ENCODE measurements at places on chromosomes 13 and 19.

DNA sequence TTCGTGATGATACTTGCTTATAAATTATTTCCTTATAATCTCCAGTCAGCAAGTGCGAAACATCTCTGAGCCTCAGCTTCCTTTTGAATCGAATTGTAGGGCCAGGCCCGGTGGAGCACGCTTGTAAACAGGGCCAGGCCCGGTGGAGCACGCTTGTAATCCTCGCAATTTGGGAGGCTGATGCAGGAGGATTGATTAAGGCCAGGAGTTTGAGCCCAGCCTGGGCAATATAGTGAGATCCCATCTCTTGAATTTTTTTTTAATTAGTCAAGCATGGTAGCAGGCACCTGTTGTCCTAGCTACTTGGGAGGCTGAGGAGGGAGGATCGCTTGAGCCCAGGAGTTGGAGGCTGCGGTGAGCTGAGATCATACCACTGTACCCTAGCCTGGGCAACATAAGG, 116.2 kb upstream of the MCF2L start:
- no peak overlapping the region for H3K4me3 ChIP-seq
- peaks cover 71% of the 10 kb centered on the region for H3K36me3 ChIP-seq
- no peak overlapping the region for H3K27ac ChIP-seq
- no peaks in the 10 kb centered on the region for H3K27me3 ChIP-seq
- H3K4me1 ChIP-seq = no peaks in the 10 kb centered on the region
- peak; percentile 48 for DNase-seq

- H3K4me1 ChIP-seq = no peaks in the 10 kb centered on the region
- DNase-seq = no peak
- no peak overlapping the region for H3K27ac ChIP-seq
- H3K4me3 ChIP-seq = no peak overlapping the region
- H3K27me3 ChIP-seq = no peaks in the 10 kb centered on the region
These were observed 166.7 kb upstream of the TSHZ3 start for GRCh38 chr19:31515931-31516330.

DNA sequence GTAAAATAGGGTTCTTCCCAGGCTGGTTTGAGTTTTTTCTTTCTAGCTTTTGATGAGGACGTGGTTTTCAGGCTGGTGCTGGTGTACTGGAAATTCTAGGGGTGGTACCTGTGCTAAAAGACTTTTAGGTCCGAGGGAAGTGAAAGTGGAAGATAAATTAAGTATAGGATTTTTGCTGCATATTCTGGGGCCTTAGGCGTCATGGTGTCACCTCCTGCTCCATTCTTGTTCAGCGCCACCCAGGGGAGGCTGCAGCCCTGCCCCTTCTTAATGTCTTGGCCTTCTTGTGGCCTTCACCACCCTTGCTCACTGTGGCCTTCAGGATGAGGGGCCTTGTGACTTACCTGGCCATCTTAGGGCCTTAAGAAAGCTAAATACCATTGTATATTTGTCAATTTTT, 12.4 kb downstream of the ZNF552 start:
- peaks cover 7% of the 10 kb centered on the region for H3K36me3 ChIP-seq
- H3K27ac ChIP-seq = no peak overlapping the region
- no peaks in the 10 kb centered on the region for H3K27me3 ChIP-seq
- H3K4me1 ChIP-seq = peaks cover 54% of the 10 kb centered on the region
- DNase-seq = no peak
- H3K4me3 ChIP-seq = no peak overlapping the region

DNA sequence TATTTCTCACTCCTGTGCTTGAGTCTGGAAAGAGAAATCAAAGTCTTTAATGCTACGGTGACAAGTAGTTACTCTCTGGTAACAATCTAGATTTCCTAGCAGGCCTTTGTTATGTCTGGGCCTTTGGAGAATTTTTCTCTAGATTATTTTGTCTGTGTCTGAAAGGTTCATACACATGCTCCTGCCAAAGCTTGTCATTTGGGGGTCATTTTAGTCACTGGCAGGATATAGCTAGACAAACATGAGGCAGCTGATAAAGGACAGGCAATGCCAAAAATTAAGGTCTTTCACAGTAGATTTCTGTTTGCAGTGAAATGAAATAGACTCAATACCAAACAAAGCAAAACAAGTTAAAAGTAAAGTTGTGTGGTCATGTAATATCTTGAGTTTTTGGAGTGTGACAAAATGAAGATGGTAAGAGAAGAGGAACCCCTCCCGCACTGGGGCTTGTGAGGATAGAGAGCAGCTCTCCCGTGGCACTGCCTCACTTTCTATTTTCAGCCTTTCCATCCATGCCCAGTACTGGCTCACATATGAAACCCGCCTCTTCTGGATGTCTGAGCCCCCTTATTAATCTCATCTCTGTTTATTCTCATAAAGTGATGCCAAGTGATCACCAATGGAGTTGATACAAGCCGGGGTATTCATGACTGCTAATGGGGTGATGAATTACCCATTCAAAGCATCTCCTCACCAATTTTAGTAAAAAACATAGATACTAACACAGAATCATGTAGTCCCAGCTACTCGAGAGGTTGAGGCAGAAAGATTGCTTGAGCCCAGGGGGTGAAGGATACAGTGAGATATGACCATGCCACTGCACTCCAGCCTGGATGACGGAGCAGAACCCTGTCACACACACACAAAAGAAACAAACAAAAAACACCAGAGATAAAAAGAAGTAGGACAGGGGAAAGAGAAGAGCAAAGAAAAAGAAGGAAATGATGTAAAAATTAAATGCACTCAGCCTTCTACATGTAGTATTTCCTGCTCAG, 389.3 kb downstream of the FGF14 start:
- no peaks in the 10 kb centered on the region for H3K36me3 ChIP-seq
- H3K27me3 ChIP-seq = no peaks in the 10 kb centered on the region
- peak overlapping the region; percentile 29 for H3K27ac ChIP-seq
- H3K4me1 ChIP-seq = no peaks in the 10 kb centered on the region

DNA sequence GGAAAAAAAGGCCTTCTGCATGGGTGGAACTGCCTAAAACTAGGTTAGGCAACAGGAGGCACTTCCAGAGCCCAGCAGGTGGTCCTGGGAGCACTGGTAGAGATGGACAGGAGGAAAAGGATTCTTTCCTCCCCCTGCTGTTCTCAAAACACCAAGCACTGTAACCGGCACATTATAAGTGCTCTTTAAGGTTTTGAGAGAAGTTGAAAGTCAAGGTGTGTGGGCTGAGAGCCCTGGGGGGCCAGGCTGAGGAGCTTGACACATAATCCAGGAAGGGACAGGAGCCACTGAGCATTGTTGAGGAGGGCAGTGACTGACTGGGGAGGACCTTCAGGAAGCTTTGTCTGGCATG, 32.3 kb downstream of the SPATA13 start:
- H3K27me3 ChIP-seq = no peaks in the 10 kb centered on the region
- H3K4me3 ChIP-seq = no peak overlapping the region
- H3K4me1 ChIP-seq = no peaks in the 10 kb centered on the region

DNA sequence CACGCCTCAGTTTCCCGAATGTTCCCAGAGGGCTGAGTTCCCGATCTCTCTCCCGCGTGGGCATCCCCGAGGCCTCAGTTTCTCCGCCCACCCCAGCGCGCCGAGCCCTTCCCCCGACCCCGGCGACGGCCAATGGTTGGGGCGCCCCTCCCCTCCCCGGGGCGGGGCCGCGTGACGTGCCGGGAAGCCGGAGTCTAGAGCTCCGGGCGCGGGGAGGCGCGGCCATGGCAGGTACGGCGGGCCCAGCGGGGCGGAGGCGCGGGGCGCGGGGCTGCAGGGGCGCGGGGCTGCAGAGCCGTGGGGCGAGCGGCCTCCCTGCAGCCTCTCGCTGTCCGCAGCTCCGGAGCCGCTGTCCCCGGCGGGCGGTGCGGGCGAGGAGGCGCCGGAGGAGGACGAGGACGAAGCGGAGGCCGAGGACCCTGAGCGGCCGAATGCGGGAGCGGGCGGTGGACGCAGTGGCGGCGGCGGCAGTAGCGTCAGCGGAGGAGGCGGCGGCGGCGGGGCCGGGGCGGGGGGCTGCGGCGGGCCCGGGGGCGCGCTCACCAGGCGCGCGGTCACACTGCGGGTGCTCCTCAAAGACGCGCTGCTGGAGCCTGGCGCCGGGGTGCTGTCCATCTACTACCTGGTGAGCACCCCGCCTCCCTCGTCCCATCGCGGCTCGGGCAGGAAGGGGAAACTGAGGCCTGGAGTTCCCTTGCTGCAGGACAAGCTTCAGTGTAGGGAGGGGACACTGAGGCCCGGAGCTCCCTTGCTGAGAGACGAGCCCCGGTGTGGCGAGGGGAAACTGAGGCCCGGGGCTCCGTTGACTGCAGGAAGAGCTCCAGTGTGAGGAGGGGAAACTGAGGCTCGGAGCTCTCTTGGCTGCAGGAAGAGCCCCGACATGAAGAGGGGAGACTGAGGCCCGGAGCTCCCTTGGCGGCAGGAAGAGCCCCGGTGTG, at the start of gene MPND:
MPND (plus strand) TSS at position 193 of the 938 bp plus-strand sequence; CDS start at position 225, 32 bp downstream.
- H3K36me3 ChIP-seq = peaks cover 13% of the 10 kb centered on the region
- H3K4me1 ChIP-seq = peaks cover 30% of the 10 kb centered on the region
- peak within 1 kb of the TSS; percentile 87 for H3K27ac ChIP-seq
- no peaks in the 10 kb centered on the region for H3K27me3 ChIP-seq

DNA sequence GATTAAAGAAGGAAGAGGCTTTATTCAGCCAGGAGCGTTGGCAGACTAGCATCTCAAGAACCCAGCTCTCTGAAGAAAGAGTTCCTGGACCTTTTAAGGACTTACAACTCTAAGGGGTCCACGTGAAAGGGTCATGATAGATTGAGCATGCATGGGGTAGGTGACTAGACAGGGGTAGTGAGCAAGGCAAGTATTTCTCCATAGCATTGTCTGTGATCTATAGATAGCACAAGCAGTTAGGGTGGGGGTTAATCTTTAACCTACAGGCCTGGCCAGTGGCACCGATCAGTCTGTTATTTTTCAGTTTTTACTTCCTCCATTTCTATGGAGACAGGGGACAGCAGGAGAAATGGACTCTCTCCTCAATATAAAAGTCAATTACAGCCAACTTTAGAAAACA, 983.7 kb downstream of the SLITRK1 start:
- no peaks in the 10 kb centered on the region for H3K36me3 ChIP-seq
- no peak for DNase-seq
- H3K4me1 ChIP-seq = no peaks in the 10 kb centered on the region
- H3K27me3 ChIP-seq = no peaks in the 10 kb centered on the region
- no peak overlapping the region for H3K27ac ChIP-seq
- H3K4me3 ChIP-seq = no peak overlapping the region

- H3K27ac ChIP-seq = no peak overlapping the region
- H3K36me3 ChIP-seq = no peaks in the 10 kb centered on the region
- no peak for DNase-seq
- H3K27me3 ChIP-seq = peaks cover 7% of the 10 kb centered on the region
These were observed 39.5 kb upstream of the CNMD start for GRCh38 chr13:52779103-52779502.

- no peak for DNase-seq
- peaks cover 13% of the 10 kb centered on the region for H3K36me3 ChIP-seq
- H3K4me1 ChIP-seq = no peaks in the 10 kb centered on the region
These were observed 123.3 kb downstream of the VWA8 start for GRCh38 chr13:41837629-41838028.

GRCh38 chr19:5850743-5851293, 431 bp downstream of the FUT3 start:
- no peaks in the 10 kb centered on the region for H3K36me3 ChIP-seq
- H3K27ac ChIP-seq = no peak overlapping the region
- H3K4me1 ChIP-seq = peaks cover 6% of the 10 kb centered on the region
- H3K27me3 ChIP-seq = peaks cover 5% of the 10 kb centered on the region

- H3K36me3 ChIP-seq = peaks cover 95% of the 10 kb centered on the region
- no peak overlapping the region for H3K27ac ChIP-seq
- no peak for DNase-seq
- H3K4me3 ChIP-seq = no peak overlapping the region
- H3K4me1 ChIP-seq = no peaks in the 10 kb centered on the region
These were observed 36.1 kb upstream of the EIF3G start for GRCh38 chr19:10155839-10156238.

DNA sequence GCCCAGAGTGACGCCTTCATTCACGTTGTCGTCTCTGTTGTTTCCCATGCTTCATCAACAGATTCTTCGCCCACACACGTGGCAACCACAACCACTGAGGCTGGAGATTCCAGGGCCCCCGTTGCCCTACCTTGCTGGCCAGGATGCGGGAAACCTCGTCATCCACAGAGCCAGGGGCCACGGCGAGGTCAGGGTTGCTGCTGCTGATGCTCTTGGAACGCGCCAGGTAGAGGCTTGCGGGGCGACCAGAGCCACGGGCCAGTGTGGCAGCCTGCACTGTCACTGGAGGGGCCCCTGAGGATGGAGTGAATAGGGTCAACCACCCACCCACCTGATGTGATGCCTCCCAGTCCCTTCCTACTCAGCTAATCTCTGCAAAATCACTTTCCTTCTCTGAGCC, 6.3 kb upstream of the ANGPTL8 start:
- H3K4me1 ChIP-seq = no peaks in the 10 kb centered on the region
- no peak overlapping the region for H3K27ac ChIP-seq
- H3K36me3 ChIP-seq = peaks cover 68% of the 10 kb centered on the region
- DNase-seq = no peak
- H3K4me3 ChIP-seq = no peak overlapping the region

DNA sequence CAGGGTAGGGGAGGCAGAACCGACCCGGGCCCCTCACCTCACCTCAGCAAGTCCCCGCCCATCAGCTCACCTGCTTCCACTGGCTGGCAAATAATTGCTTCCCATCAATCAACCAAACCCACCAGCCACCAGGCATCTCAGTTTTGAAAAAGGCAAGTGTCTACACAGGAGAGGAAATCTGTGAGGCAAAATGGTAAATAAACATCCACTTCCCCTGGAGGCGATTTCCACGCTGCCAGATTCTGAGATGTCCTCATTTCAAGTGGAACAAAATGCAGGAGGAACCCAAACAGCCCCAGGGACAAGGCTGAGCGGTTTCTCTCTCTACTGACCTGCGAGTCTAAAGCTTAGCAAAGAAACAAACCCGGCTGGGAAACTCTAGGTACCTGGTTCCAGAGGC, 117.5 kb downstream of the CRYL1 start:
- H3K36me3 ChIP-seq = peaks cover 16% of the 10 kb centered on the region
- H3K4me3 ChIP-seq = no peak overlapping the region
- no peaks in the 10 kb centered on the region for H3K27me3 ChIP-seq
- no peak overlapping the region for H3K27ac ChIP-seq

DNA sequence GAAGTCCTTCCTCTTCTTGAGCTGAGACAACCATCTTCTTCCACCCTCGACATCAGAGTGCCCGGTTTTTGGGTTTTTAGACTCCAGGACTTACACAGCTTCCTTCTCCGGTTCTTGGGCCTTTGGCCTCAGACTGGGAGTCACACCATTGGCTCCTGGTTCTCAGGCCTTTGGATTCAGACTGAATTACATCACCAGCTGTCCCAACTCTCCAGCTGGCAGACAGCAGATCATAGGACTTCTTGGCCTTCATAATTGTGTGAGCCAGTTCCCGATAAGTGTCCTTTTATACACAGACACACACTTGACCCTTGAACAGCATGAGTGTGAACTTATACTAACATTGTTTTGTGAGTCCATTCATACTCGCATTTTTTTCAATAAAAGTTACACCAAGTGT, 166.0 kb upstream of the UBL3 start:
- no peak overlapping the region for H3K27ac ChIP-seq
- no peak overlapping the region for H3K4me3 ChIP-seq
- H3K27me3 ChIP-seq = peaks cover 5% of the 10 kb centered on the region
- DNase-seq = no peak

DNA sequence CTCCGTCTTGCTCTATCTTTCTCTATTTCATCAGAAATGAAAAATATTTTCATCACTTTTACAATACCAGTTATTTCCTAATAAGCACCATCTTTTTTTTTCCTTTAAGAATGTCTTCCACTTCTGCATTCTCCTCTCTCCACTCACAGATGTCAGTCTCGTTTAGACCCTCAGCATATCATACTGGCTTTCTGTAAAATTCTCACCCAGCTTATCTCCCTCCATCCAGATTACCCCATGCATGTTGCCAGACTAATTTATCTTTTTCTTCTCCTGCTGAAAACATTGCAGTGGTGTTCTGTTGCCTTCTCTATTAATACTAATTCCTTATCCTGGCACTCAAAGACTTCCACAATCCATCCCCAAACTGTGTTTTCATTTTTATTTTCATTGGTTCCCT, 513.8 kb upstream of the KLF12 start:
- H3K27me3 ChIP-seq = no peaks in the 10 kb centered on the region
- H3K27ac ChIP-seq = no peak overlapping the region
- no peaks in the 10 kb centered on the region for H3K4me1 ChIP-seq
- no peak overlapping the region for H3K4me3 ChIP-seq

Measured in suprapubic skin (tissue), 4 donors.